ENCODE measurements at places on chromosomes 4 and X.

- DNase-seq: no peak
Observed at GRCh38 chr4:8871417-8872401, at the start of gene HMX1. Gene HMX1 (minus strand): TSS chr4:8871839. CDS start chr4:8871614, 225 bp downstream.

DNA sequence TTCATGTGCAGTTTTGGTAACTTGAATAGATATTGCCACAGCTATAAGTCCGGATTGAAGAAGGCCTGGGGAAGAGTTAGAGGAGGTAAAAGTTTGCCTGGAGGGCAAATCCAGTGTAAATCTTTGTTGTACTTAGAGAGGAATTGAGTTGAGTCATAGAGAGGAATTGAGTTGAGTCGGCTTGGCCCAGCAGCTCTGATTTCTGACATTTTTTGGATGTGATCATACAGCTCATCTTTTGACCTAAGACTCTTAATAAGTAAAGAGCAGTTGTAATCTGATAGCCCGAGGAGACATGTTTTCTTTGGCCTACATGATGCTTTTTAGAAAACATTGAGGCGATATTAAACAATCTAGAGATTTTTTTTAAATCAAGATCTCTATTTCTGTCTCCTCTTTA lies 3.9 kb downstream of the KIT start:
- no peak for DNase-seq

DNA sequence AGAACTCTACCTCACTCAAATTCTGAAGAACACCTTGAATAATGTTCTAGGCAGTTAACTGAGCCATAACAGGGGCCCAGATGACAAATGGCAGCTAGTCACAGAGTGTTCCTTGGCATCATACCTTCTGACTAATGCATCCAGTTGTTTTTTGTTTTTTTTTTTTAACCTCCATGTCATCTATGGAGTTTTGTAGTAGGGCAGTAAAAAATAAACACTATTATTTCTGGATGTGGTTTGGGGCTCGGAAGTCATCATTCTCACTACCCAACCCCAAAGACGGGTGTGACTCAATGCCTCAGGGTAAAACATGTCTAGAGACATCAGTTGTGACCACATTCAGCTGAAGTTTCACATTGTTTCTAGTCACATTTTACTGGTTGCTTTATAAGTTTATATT lies 31.2 kb upstream of the MCF2 start:
- no peak for DNase-seq

GRCh38 chr4:77817304-77818072 lies 1.7 kb downstream of the CNOT6L start:
- DNase-seq: no peak

DNA sequence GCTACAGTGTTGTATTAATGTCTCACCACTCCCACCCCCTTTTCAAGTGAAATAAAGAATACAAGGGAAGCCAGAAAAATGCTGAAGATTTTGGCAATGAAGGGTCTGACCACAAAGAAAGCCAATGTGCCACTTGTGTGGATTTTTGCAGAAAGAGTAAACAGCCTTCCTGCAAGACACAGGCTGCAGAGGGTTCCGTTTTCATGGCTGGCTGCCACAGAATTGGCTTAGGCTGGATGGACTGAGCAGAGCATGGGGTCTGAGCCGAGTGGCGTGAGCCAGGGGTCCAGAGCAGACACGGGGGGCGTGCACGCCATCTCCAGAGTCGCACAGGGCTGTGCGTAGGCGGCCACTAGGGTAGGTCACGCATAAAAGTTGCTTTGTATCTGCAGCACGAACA lies 69.2 kb downstream of the MTNR1A start:
- no peak for DNase-seq

DNA sequence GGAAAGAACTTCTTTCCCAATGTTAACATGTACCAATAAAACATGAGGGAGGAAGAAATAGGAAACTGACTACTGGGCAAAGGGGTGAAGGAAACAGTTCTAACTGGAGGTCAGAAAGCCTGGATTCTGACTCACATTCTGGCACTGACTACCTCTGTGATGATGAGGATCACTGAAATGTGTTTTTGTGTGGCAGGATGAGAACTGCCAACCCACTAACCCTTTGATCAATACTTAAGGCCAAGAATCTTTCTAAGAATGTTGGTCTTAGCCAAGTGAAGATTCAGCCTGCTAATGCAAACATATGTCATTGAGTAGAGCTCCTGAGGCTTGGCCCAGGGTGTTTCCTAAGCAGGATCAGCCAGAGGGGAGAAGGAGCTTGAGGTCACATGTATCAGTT lies 4.6 kb downstream of the ALAS2 start:
- no peak for DNase-seq

DNA sequence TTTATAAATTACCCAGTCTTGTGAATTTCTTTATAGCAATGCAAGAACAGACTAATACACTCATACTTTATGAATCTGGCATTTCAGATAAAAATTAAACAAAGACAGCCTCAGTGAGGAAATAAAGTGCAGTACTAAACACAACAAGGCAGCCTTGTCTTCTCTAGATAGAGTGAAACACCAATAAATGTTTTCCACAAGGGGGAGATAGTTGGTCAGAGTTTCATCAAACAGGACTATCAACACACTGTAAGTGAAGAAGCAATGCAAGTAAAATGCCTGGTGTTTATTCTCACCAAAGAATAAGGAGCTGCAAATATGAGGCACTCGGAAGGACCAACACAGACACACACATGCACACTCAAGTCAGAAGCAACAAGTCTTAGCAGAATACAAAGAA lies 62.8 kb downstream of the FAM9B start:
- no peak for DNase-seq

DNA sequence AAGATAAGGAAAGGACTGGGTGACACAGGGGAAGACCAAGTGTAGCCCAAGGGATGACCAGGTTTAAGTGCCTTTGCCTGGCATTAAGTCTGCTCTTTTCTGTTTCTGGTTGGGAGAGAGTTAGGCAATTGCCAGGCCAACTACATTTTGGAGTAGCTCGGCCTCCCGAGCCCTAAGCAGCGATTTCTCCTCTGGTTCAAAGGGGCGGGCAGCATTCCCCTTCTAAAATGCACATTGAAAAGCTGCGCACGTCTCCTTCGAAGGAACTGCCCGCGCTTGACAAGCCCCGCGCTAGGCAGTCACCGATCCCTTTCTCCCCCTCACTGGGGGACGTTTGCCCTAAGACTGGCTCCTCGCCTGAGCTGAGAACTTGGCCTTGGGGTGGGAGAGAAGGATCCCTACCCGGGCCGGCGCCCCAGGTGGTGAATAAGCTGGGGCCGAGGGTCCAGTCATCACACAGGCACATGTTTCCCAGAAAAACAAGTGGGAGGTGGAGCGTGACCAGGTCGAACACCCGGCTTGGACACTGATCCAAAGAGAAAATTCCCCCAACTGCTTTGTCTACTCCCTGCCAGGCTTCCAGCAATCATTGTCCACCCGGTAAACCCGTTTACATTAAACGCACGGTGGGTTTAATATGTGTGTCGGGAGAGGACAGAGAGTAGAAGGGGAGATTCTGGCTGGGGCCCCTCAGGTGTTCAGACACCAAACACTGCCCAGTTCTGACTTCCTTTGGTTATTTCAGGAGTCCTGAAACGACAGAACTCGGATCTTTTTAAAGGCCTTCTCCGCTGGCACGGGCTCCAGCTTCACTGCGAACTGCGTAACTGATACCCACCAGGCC lies 4.0 kb downstream of the ARX start:
- DNase-seq: no peak

- DNase-seq: no peak
Observed at GRCh38 chr4:6504900-6505496, 32.6 kb upstream of the PPP2R2C start.

DNA sequence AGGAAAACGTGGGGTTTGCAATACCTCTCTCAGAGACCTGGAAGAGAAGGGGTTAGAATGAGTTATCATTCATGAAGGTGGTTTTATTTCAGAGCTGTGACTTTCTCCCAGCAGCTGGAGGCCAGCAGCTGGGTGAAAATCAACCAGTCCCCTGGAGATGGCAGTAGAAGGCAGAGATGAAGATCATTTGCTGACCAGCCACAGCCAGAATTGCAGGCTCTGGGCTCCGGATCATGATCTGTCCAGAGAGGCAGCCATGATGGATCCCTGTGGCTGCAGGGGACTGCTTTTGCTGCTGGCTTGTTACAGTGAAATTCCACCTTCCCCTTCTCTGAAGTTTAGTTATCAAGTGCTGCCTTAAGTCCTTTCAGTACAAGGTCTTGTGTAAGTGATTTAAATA lies 46.9 kb upstream of the TAB3 start:
- DNase-seq: no peak

GRCh38 chrX:140697618-140698017 lies 11.9 kb upstream of the LINC00632 start:
- DNase-seq: no peak

DNA sequence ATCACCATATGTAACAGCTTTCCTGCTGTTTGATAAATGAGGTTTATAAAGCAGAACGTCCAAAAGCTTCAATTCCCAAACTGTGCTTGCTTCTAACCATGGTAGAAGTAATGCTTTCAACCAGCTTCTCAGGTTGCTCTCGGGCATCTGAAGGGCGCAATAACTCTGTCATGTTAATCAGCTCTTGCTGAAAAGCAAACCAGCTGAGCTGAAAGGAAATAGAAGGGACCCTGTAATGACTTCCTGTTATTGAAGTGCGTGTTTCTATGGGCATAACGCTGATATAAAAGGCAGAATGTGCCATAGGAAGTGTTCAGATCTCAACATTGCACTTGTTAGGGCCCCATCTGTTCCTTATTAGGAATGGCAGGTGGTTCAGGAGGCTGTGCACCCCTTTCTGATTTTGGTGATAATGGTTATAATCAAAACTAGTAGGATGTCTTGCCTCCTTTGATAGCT lies 21.2 kb downstream of the HERC3 start:
- no peak for DNase-seq

DNA sequence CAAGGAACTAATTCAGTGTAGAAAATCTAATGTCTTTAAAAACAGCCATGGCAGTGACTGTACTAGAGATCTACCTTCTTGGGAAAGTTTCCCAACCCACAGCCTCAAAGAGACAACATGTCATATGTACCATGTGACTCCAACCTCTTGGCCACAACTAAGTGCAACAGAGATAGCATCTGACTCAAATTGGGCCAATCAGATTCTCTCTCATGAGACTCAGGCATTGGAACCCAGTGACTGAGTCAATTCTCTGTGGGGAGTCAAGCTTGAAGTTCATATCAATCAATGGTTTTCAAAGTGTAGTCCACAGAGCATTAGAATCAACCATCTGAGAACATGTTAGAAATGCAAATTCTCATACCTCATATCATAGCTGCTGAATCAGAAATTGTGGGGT lies 123.3 kb downstream of the MBNL3 start:
- no peak for DNase-seq

- DNase-seq: no peak
Observed at GRCh38 chrX:112058255-112058654, 24.3 kb downstream of the TRPC5 start.

GRCh38 chrX:122475306-122475705 lies 708.8 kb upstream of the GRIA3 start:
- no peak for DNase-seq

GRCh38 chr4:181443021-181443420 lies 800.2 kb upstream of the TENM3 start:
- DNase-seq: no peak

- DNase-seq: peak; percentile 76
Observed at GRCh38 chr4:56821381-56822243, at the start of gene SPINK2. Gene SPINK2 (minus strand): TSS chr4:56821701. CDS start chr4:56821662, 39 bp downstream.

DNA sequence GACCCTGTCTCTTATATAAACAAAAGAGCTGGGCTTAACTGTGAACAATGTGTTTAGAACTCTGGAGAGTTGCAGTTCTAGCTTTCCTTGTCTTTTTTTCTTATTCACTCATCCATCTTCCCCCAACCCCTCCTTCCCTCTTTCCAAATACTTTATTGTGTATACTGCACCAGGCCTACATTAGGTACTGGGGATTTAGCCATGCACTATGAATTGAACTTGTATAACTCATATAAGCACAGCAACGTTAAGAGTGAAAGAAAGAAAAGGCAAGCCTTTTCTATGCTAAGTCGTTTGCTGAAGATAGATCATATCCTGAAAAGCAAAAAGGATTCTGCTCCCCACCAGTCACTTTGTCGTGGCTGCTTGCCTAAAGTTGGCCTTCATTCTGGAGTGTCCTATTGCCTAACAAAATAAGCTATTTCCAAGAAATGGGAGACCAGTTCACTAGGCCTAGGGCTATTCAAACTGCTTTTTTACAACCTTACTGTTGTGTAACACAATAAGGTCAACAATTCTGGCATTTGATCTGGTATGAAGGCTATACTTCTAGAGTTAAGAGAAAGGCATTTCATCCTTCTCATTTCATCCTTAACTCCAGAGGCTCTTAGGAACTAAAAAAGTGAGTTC lies 32.2 kb downstream of the CCNI start:
- no peak for DNase-seq

- no peak for DNase-seq
Observed at GRCh38 chr4:7894677-7895181, 44.9 kb downstream of the AFAP1 start.

GRCh38 chrX:16892504-16893362 lies 22.6 kb upstream of the RBBP7 start:
- DNase-seq: peak; percentile 26

GRCh38 chrX:43349363-43349762 lies 306.7 kb upstream of the MAOA start:
- no peak for DNase-seq

DNA sequence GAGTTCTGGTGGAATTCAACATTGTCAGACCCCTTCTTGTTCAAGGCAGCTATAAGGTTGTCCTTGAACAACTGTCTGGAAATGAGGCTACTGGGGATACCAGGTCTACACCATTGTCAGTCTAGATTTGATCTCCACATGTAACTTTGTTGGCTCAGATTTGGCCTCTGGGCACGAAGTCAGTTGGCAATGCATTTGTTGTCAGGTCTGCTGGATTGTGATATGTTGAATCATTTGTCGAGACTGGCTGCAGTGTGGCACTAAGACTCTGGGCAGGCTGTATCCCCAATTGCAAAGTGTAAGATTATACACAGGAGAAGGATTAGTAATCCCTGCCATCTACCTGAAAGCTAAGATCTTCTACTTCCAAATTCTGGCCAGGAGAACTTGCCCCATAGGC lies 26.5 kb downstream of the ZNF81 start:
- no peak for DNase-seq

GRCh38 chrX:66013194-66013816 lies 26.6 kb downstream of the VSIG4 start:
- DNase-seq: no peak

DNA sequence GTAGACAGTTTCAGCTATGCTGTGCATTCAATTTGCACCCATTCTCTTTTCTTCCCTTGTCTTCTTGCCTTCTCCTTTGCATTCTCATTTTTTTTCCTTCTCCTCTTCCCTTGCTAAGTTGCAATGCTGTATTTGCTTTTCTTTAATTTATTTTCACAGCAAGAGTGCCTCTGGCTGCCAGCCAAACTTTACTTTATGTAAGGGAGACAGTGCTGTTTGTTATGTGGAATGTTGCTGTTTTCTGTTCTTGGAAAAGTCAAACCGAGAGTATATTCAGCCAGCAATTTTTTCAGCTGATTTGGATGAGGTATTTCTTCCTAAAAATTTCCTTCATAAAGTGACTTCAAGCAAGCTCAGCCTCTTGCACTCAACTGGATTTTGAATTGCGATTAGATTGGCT lies 1293.4 kb downstream of the ARAP2 start:
- DNase-seq: no peak

GRCh38 chr4:650461-650860 lies 23.6 kb downstream of the ATP5ME start:
- DNase-seq: no peak

GRCh38 chr4:14925471-14925870 lies 76.8 kb upstream of the CPEB2 start:
- DNase-seq: no peak
